ENCODE measurements at places on chromosomes 4 and X. TPM values are rescaled to one million over a fixed set of nuclear protein-coding genes. Genes with fewer than 3 reads are reported as not detected.

LRRC66 gene
- 4.6 TPM for total RNA-seq

HEPH gene
- total RNA-seq = 185 TPM

- H3K4me3 ChIP-seq = no peak overlapping the region
- no peak overlapping the region for H3K27ac ChIP-seq
- no peaks in the 10 kb centered on the region for H3K27me3 ChIP-seq
- H3K36me3 ChIP-seq = no peaks in the 10 kb centered on the region
- no peaks in the 10 kb centered on the region for H3K4me1 ChIP-seq
These were observed 62.5 kb upstream of the RHOH start for GRCh38 chr4:40134206-40134917.

DNA sequence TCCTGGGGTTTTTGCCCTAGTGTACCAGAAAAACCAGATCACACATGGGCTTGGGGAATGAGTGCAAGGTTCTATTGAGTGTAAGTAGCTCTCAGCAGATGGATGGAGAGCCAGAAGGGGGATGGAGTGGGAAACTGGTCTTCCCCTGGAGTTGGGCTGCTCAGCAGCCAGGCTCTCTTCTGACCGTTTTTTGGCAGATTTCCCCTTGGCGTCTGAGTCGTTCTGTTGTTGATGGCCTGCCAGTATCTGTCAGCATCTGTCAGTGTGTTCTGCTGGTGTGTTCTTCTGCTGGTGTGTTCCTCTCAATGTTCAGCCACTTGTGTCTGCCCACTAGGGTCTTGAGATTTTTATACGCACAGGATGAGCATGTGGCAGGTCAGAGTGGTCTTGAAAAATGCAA lies 633.9 kb upstream of the CPEB2 start:
- no peaks in the 10 kb centered on the region for H3K36me3 ChIP-seq
- H3K4me3 ChIP-seq = no peak overlapping the region
- H3K27ac ChIP-seq = no peak overlapping the region
- H3K4me1 ChIP-seq = no peaks in the 10 kb centered on the region

DNA sequence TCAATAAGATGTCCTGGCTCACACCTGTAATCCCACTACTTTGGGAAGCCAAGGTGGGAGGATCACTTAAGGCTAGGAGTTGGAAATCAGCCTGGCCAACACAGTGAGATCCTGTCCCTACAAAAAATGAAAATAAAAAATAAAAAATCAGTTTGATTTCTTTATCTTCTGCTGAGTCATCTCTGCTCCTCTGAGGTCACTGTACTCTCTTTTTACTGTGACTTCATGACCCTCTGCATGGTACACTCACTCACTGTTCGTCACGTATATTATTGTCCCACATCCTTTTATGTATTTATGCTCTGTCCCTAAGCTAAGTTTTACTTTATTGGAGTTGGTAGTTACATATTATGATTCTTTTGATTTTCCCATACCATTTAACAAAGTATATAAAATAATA lies 333.3 kb downstream of the PCDH7 start:
- no peak for DNase-seq
- H3K27ac ChIP-seq = no peak overlapping the region
- no peaks in the 10 kb centered on the region for H3K27me3 ChIP-seq

DNA sequence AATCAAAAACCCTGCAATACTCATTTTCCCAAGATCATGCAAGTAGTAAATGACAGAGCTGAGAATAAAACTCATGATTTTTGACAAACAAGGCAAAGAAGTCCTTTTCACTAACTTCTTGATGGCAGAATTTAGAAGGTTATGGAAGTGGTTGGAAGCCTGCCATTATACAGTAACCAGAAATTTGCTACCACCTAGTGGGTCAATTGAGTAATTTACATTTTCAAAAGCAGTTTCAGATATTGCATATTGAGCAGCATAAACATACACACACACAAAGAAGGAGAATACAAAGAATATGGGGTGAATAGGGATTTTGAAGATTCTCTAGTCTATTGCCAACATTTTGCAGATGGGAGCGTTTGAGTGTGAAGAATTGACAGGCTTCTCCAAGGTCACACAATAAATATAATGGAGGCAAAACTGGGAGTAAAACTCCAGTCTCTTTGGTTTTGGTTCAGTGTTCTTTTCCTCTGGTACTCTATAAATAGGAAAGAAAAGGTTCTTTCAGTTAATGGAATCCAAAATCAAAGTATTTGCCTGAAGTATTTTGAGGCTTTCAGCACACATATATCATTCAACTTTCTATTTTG lies 70.2 kb downstream of the GC start:
- H3K36me3 ChIP-seq = no peaks in the 10 kb centered on the region
- H3K27ac ChIP-seq = no peak overlapping the region
- peaks cover 27% of the 10 kb centered on the region for H3K4me1 ChIP-seq
- no peaks in the 10 kb centered on the region for H3K27me3 ChIP-seq

DNA sequence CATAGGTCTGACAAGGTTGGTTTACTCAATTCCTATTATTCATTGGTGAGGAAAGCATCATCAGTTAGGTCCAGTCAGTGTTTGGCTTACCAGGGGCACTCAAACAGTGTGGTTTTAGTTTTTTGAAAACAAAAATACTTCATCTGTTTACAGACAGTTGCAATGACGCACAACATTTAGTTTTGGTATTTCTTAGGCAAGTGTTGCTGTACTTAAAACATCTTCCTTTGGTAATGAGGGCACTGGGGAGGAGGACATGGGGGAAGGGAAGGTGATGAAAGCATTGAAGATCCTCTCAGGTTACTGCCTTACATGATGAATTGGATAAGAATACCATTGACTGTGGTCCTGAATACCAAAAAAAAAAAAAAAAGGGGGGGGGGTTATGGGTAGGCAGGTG lies 93.7 kb upstream of the MAOA start:
- no peaks in the 10 kb centered on the region for H3K27me3 ChIP-seq
- no peak for DNase-seq
- H3K27ac ChIP-seq = no peak overlapping the region
- H3K4me1 ChIP-seq = no peaks in the 10 kb centered on the region

GRCh38 chr4:19030048-19030447 lies 1008.5 kb upstream of the LCORL start:
- no peak for DNase-seq
- H3K36me3 ChIP-seq = no peaks in the 10 kb centered on the region
- no peak overlapping the region for H3K4me3 ChIP-seq
- no peaks in the 10 kb centered on the region for H3K27me3 ChIP-seq
- H3K4me1 ChIP-seq = no peaks in the 10 kb centered on the region

PTPN13 gene
- total RNA-seq = 11.3 TPM

- H3K36me3 ChIP-seq = no peaks in the 10 kb centered on the region
- no peak overlapping the region for H3K4me3 ChIP-seq
- no peaks in the 10 kb centered on the region for H3K4me1 ChIP-seq
- DNase-seq = no peak
- H3K27me3 ChIP-seq = no peaks in the 10 kb centered on the region
- no peak overlapping the region for H3K27ac ChIP-seq
These were observed 296.1 kb downstream of the TLL1 start for GRCh38 chr4:166169111-166169510.

DNA sequence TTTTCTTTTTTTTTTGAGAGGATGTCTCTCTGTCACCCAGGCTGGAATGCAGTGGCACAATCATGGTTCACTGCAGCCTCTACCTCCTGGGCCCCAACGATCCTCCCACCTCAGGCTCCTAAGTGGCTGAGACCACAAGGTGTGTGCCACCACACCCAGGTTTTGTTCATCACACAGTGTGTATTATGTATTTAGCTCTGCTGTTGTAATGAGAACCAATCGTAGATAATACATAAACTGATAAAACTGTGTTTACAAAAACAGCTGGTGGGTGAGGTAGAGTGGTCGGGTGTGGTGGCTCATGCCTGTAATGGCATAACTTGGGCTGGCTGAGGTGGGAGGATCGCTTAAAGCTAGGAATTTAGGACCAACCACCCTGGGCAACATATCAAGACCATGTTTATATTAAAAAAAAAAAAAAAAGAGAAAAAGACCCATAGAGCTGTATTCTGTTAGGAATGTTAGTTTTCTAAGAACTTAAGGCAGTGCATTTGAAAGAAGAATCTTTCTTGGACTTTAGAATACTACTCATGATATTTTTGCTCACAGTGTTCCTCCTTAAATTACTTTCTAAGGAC lies 34.9 kb downstream of the POLR2B start:
- H3K27ac ChIP-seq = no peak overlapping the region
- H3K27me3 ChIP-seq = no peaks in the 10 kb centered on the region
- no peak for DNase-seq
- H3K4me1 ChIP-seq = no peaks in the 10 kb centered on the region
- no peaks in the 10 kb centered on the region for H3K36me3 ChIP-seq

FAM9C gene
- 0.64 TPM for total RNA-seq

- no peaks in the 10 kb centered on the region for H3K36me3 ChIP-seq
- H3K4me3 ChIP-seq = no peak overlapping the region
- H3K4me1 ChIP-seq = peaks cover 22% of the 10 kb centered on the region
- no peak overlapping the region for H3K27ac ChIP-seq
- no peaks in the 10 kb centered on the region for H3K27me3 ChIP-seq
These were observed 85.5 kb downstream of the CAMK2D start for GRCh38 chr4:113675731-113676697.

DNA sequence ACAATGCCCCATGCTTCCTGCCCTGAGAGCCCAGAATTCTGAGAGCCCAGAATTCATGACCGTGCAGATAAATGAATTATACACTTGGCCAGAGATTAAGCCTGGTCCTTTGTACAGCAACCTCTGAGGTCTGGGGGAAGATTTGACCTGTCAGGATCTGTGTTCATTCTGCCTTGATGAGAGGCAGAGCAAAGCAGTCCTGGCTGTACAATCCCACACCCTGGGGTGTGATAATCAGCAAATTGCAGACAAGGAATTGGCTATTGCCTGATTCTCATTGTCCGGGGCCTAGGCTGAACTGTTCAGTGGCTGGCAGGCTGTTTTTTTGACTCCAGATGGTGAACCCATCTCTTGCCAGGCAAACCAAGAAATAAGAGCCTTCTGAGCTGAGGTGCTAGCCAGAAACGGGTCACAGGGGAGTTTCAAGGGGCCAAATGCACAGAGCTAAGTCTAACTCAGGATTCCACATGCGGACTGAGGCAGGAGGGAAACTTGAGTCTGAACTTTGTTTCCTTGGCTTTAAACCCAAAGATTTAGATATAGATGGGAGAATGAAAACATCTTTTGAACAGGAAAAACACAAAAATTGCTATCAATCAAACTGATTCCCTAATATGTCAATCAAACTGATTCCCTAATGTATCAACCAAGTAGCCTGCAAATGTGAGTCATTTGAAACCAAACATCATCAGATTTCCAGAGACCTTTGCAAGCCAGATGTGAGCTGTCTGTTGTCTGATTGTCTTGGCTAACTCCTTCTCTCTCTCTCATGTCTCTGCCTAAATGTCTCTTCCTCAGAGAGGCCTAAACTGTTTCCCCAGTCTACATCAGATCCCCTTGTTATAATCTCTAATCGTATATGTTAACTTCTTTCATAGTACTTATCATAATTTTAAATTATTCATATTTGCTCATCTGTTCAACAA lies 159.3 kb downstream of the ATG4A start:
- H3K36me3 ChIP-seq = no peaks in the 10 kb centered on the region
- no peaks in the 10 kb centered on the region for H3K27me3 ChIP-seq
- no peak overlapping the region for H3K27ac ChIP-seq
- no peak for DNase-seq
- no peaks in the 10 kb centered on the region for H3K4me1 ChIP-seq
- H3K4me3 ChIP-seq = no peak overlapping the region
